Stimulated activated CD4-positive, alpha-beta T cell treated with anti-CD3 and anti-CD28 coated beads, Interleukin-4, amount 100 ng/mL, for 1 hour (primary cell): ENCODE measurements at places on chromosomes 12 and 14.

- DNase-seq = no peak
These were observed 68.1 kb upstream of the SFSWAP start for GRCh38 chr12:131642771-131643170.

GRCh38 chr12:13474381-13474780 lies 277.9 kb downstream of the EMP1 start:
- DNase-seq = no peak

- no peak for DNase-seq
These were observed 19.6 kb upstream of the GALNT8 start for GRCh38 chr12:4700621-4701026.

GRCh38 chr12:102421802-102422583 lies 58.4 kb downstream of the IGF1 start:
- no peak for DNase-seq

DNA sequence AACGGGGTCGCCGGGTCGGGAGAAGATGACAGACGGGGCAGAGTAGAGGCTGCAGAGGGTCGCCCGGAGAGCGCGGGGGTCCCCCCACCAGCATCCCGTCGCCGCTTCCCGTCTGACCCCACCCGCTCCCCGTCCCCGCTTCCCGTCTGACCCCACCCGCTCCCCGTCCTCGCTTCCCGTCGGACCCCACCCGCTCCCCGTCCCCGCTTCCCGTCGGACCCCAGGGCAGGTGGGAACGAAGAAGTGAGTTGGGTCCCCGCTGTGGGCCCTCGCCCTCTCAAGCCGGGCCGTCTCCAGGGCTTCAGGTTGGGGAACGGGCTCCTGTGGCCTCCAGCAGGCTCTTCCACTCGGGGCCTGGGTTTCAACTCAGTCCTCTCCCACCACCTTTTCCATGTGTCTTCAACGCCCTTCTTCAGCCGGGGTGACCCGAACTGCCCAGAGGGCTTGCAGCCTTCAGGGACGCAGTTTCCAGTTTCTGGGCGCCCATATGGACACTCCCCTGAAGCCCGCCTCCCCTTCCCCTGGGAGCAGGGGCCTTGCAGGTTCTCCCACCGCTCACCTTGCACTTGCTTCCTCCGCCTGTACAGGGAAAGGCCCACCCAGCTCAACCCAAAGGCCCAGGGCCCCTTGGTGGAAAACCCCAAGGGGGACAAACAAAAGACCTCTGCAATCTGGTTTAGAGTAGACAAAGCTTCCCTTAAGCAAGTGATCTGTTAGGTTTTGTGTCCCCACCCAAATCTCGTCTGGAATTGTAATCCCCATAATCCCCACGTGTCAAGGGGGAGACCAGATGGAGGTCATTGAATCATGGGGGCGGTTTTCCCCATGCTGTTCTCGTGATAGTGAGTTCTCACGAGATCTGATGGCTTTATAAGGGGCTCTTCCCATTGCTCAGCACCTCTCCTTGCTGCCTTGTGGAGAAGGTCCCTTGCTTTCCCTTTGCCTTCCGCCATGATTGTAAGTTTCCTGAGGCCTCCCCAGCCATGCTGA lies 66.5 kb downstream of the TNFAIP2 start:
- no peak for DNase-seq

- no peak for DNase-seq
These were observed 1.8 kb upstream of the LARP4 start for GRCh38 chr12:50398931-50399330.

DNA sequence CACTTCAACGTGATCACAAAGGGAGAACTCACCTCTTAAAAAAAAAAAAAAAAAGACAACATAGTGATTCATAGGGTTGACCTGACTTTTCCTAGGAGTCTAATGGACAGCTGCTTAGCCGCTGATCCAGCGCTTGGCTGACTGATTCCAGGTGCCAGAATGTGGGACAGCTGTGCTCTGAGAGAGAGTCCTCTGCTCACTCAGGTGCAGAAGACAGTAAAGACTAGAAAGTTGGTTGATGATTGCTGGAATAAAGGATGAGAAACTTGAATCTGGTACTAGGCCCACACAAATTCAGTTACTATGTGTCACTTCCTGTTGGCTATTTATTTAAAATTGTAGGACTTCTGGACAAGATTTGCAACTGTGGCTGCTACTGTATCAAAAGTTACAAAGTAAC lies 229.4 kb downstream of the CHST11 start:
- no peak for DNase-seq

GRCh38 chr14:72524295-72524629 lies 369.6 kb downstream of the DPF3 start:
- no peak for DNase-seq

- DNase-seq = no peak
These were observed at the start of gene TMEM233 for GRCh38 chr12:119593578-119594398. Gene TMEM233, plus strand, starts transcription at chr12:119593774. Its CDS starts 75 bp downstream, at chr12:119593849.

DNA sequence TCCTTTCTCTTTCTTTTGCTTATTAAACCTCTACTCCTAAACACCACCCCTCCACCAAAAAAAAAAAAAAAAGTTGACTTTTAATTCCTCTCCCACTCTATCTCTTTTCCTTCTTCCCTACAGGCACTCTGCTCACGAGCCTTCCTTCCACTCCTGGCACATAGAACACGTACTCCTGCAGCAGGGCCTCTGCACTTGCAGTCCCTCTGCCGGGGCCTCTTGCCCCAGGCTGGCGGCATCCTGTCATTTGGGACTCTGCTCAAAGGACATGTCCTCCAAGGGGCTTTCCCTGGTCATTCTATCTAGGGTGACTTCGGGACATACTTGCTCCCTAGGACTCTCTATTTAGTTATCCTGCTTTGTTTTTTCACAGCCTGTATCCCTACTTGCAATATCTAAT lies 7.7 kb downstream of the FOS start:
- DNase-seq = no peak

GRCh38 chr14:38078393-38078792 lies 129.3 kb upstream of the SSTR1 start:
- DNase-seq = no peak

DNA sequence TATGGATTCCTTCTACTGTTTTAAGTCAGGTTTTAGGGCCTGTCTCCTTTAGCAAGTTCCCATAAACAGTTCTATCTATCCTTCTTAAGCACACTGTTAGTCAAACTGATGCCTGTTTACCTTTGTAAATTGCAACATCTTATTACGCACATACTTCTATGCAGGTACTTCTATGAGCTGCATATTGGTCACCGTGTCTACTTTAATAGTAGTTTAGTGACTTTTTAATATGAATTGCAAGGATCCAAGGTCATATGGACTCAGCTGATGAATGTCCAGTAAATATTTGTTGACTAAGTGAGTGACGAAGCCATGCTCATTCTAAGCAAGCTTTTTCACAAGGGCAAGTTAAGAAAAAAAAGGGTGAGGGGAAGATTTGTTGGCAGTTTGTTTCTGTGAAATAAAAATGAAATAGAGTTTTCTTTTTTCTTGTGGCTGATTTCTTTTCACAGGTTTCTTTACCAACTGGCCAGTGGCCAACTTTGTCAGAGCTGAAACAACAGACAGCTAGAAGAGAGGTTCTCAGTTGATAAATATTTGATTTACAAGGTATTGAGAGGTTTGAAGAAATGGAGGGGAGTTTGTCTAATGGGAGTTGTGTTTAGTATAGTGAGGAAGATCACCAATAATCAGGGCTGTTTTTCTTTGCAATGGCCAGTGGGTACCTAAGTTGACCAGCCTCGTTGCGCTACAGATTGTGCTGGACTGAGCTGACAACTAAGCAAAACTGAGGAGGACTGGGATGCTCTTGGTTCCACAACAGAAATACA lies 141.1 kb downstream of the SLC15A5 start:
- no peak for DNase-seq

DNA sequence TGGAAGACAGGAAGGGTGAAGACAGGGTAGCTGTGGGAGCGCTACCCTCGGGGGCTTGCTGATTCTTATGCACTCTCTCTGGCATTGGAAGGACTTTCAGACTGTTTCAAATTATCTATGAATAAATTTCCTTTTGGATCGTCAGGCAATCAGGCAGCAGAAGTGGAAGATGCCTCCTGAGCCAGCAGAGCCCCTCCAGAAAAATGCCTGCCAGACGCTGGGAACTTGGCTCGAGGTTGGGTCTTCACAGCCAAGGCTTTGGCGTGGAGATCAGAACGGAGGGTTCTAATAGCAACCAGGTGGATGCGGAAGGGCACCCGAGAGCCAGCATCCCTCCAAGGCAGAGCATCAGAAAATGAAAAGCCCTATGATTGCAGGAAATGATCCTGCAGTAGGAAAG lies 119.2 kb upstream of the RFLNA start:
- DNase-seq = no peak

- no peak for DNase-seq
These were observed 238.6 kb upstream of the CRY1 start for GRCh38 chr12:107331912-107332311.

GRCh38 chr12:120013659-120014380 lies 24.8 kb downstream of the BICDL1 start:
- DNase-seq = no peak

GRCh38 chr12:29640589-29641345 lies 143.0 kb downstream of the TMTC1 start:
- DNase-seq = no peak

DNA sequence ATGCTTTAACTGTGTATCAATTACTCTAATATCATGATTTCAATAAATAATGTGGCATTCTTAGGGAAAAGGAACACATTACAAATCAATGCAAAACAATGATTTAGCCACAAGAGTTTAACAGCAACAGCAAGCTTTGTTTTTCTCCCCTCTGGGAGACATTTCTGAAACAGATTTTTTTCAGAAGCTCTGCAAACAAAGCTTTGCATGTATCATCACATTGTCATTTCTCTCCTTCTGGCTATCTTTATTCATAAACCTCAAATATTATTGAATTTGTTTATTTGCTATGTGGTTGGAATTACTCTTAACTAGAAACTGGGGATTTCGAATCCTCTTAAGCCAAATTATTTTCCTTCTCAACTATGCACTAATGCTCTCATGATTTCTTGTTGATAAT lies 278.4 kb upstream of the ATXN7L3B start:
- no peak for DNase-seq

DNA sequence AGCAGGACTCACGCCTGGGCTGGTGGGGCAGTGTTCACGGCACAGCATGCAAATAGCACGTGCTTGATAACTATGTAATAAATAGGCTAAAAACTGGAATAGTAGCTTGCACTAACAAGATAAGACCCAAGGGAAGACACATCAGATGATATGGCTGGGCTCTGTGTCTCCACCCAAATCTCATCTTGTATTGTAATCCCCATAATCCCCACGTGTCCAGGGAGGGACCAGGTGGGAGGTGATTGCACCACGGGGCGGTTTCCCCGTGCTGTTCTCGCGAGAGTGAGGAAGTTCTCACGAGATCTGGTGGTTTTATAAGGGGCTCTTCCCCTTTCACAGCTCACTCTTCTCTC lies 46.9 kb downstream of the RIMBP2 start:
- DNase-seq = no peak

- DNase-seq = no peak
These were observed 7.1 kb upstream of the KRT82 start for GRCh38 chr12:52413202-52413601.

- no peak for DNase-seq
These were observed 61.8 kb downstream of the GLT1D1 start for GRCh38 chr12:128914908-128915563.

- no peak for DNase-seq
These were observed 39.0 kb downstream of the ACTN1 start for GRCh38 chr14:68939893-68940613.

DNA sequence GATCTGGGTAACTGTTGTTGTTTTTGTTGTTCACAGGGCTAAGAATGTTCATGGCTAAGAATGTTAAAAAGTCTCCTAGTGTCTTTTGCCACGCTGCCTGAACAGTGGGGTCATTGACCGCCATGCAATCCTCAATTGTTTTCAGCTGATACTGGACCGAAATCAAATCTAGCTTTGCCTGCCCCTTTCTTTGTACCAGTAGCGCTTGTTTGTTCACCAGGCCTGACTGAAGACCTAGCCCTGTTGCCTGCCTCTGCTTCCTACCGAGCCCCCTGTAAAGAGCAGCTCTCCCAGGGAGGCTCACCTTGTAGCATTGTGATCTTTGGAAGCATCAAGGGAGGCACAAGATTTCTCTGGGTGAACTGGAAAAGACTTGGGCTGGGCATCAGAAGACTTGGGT lies 6.7 kb downstream of the PSEN1 start:
- no peak for DNase-seq

- DNase-seq = no peak
These were observed 205.1 kb upstream of the FSCB start for GRCh38 chr14:44712024-44712815.

GRCh38 chr14:54177641-54178621 lies 218.9 kb upstream of the CDKN3 start:
- no peak for DNase-seq

DNA sequence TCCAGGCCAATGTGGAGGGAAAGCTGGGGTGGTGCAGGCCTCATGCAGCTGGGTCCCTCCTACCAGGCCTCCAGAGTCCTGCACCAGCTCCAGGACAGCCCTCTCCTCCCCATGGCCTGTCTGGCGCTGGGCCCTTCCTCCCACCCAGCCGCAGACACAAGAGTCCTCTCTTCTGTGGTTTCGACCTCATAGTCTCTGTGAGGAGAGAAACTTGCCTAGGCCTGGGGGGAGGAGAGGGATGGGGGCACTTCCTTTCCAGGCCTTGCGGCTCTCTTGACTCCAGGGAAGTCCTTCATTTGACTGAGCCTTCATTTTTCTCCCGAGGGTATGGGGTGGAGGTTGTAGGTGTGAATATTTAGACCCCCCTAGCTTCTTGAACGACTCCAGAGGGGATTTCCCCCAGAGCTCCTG lies 2.3 kb downstream of the MMP14 start:
- no peak for DNase-seq

DNA sequence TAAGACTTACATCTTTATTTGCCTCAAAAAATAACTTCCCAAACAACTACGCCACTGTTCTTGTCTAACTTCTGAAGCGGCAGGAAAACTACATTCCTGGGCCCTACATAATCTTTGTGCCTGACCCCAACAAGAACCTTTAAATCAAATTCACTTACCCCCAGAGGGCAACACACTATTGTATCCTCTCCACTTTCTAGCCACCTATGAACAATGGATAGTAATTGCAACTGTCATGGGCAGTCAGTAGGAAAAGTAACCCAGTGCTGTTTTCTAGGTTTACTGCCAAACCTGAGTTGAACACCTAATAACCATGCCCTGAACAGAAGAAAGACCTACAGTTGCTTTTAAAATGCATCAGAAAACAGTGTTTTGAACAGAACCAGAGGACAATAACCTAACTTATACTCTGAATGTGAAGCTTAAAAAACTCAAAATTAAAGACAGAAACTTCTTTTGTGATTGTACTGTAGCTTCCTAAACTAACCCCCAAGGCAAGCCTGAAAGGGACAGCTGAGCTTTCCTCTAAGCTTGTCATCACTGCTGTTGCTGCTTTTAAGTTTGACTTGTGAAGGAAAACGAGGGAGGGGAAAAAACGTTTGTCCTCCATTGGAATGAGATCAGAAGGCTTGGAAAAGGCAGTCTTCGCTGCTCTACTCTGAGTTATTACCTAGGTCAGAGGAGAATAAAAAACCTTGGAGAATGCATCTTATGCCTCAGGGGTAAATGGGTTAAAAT lies 195.7 kb downstream of the SOX5 start:
- DNase-seq = no peak

GRCh38 chr12:31832740-31833729 lies 104.2 kb upstream of the AMN1 start:
- peak; percentile 3 for DNase-seq

- no peak for DNase-seq
These were observed 11.6 kb upstream of the HECTD1 start for GRCh38 chr14:31219169-31219568.

GRCh38 chr12:53201177-53201541 lies 5.9 kb downstream of the ITGB7 start:
- DNase-seq = no peak
